Frontal cortex (tissue), 4 donors: ENCODE measurements at places on chromosomes 3 and 15. TPM values are rescaled to one million over a fixed set of nuclear protein-coding genes. Genes with fewer than 3 reads are reported as not detected.

DNA sequence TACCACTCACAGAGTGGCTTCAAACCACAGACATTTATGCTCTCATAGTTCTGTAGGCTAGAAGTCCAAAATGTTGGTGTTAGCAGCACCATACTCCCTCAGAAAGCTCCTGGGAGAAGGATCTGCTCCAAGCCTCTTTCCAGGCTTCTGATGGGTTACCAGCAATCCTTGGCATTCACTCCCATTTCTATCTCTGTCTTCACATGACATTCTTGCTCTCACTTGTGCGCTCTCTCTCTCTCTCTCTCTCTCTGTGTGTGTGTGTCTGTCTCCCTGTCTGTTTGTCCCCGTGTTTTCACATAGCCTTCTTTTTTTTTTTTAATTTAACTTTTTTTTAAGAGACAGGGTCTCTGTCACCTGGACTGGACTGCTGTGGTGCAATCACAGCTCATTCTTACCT, 26.3 kb downstream of the CDAN1 start:
- DNase-seq: no peak

- DNase-seq: no peak
Measured at GRCh38 chr15:51768018-51768417, 16.6 kb downstream of the TMOD2 start.

- DNase-seq: no peak
Measured at GRCh38 chr3:73521734-73522336, 102.9 kb downstream of the PDZRN3 start.

GRCh38 chr15:92033723-92034122, 180.2 kb downstream of the SLCO3A1 start:
- DNase-seq: no peak

- no peak for DNase-seq
Measured at GRCh38 chr3:23682646-23683045, 123.1 kb upstream of the UBE2E1 start.

DNA sequence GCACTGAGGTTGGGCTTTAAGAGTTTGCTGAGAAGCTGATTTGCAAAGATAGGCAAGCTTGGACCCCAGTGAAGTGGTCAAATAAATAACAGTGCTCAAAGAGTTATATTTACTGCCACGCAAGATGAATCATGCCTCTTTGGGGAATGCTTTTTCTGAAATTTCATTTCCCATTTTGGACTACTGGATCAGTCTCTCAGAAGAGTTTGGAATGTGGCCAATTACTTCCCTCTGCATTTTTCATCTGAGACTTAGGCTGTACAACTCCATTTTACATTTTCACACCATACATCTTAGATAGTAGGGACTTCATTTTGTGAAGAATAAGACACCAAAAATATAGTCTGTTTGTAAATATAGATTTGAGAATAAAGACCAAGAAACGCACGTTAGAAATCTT, 419.7 kb downstream of the FGF12 start:
- DNase-seq: peak; percentile 2

- DNase-seq: peak; percentile 7
Measured at GRCh38 chr15:61871926-61872522, 188.2 kb downstream of the VPS13C start.

Gene ALPK3
- total RNA-seq: 0.82 TPM

Gene C3orf22
- total RNA-seq: not detected

Gene GFM1
- 58.7 TPM for total RNA-seq
